ENCODE measurements at places on chromosomes 7 and 10. TPM values are rescaled to one million over a fixed set of nuclear protein-coding genes. Genes with fewer than 3 reads are reported as not detected.

STEAP2 gene
- not detected for polyA plus RNA-seq

ADO gene
- 3.2 TPM for polyA plus RNA-seq

EXOC6 gene
- 5.5 TPM for polyA plus RNA-seq

ZNF277 gene
- 22.4 TPM for polyA plus RNA-seq

STEAP1B gene
- not detected for polyA plus RNA-seq

GRCh38 chr10:70843776-70844489 is 28.2 kb downstream of the SGPL1 start:
- no peak for DNase-seq

- no peak for DNase-seq
Observed at GRCh38 chr10:118213436-118213835, 128.7 kb downstream of the FAM204A start.

GRCh38 chr7:35035511-35035961 is 1.7 kb downstream of the DPY19L1 start:
- DNase-seq: no peak

- no peak for DNase-seq
Observed at GRCh38 chr10:88555190-88555908, 27.8 kb downstream of the RNLS start.

DNA sequence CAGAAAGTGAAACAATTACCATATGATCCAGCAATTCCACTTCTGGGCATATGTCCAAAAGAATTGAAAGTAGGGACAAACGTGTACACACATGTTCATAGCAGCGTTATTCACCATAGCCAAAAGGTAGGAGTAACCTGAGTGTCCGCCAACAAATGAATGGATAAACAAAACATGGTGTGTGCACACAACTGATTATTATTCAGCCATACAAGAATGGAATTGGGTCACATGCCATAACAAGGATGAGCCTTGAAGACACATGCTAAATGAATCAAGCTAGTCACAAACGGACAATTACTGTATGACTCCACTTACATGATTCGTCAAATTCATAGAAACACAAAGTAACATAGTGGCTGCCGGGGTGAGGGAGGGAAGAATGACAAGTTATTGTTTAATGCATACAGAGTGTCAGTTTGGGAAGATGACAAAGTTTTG is 4.1 kb upstream of the OIT3 start:
- no peak for DNase-seq

GRCh38 chr7:2705371-2706096 is 17.5 kb downstream of the AMZ1 start:
- DNase-seq: no peak

Data from naive thymus-derived CD8-positive, alpha-beta T cell (primary cell).